Natural killer cell (primary cell): ENCODE measurements at places on chromosomes 5 and 9. TPM values are rescaled to one million over a fixed set of nuclear protein-coding genes. Genes with fewer than 3 reads are reported as not detected.

GRCh38 chr5:58750036-58750435 is 167.2 kb downstream of the RAB3C start:
- no peaks in the 10 kb centered on the region for H3K36me3 ChIP-seq
- H3K27ac ChIP-seq, result no peak overlapping the region
- H3K4me3 ChIP-seq, result no peak overlapping the region
- DNase-seq, result no peak

DNA sequence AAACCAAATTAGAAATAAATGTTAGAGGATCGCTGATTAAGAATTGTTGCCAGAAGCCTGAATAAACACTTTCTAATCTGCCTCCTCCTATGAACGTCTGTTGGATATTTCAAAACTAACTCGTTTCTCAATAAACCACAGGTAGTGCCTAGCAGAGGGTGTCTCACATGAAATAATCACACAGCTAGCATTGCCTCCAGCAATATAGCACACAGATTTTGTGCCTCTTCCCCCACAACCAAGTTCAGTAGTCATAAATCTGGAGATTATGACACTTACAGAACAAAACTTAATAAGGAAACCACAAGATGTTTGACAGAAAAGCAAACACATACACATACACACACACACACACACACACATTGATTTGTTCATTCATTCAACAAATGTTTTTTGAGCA is 173.2 kb upstream of the CDH10 start:
- H3K4me3 ChIP-seq, result no peak overlapping the region
- no peak overlapping the region for H3K27ac ChIP-seq
- no peak for DNase-seq
- H3K27me3 ChIP-seq, result no peaks in the 10 kb centered on the region
- H3K36me3 ChIP-seq, result no peaks in the 10 kb centered on the region

DNA sequence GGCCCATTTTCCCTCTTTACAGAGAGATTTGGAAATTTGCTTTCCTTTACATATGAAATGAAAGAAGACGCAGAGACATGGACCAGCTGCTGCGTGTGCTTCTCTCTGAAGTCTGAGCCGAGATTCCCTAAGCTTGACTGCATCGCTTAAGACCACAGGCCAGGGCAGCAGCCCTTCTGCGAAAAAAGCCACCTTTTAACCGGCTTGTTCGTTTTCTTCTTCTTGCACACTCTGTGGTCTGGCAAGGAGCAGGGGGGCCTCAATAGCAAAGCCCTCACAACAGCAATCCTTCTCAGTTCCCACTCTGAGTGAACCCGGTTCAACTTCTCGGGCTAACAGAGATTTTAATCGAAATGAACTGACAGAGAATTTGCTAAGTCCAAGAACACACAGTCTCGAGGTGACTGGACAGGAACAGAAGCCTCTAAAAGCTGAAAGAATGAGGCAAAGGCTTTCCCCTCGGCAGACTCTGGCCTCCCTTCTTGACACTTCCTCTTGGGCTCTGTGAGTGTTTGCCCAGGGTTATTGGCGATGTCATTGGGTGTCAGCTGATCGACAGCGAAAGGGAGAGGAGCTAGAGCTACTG is 512.9 kb upstream of the KLF4 start:
- no peaks in the 10 kb centered on the region for H3K27me3 ChIP-seq
- DNase-seq, result no peak
- no peaks in the 10 kb centered on the region for H3K36me3 ChIP-seq
- no peak overlapping the region for H3K4me3 ChIP-seq

DNA sequence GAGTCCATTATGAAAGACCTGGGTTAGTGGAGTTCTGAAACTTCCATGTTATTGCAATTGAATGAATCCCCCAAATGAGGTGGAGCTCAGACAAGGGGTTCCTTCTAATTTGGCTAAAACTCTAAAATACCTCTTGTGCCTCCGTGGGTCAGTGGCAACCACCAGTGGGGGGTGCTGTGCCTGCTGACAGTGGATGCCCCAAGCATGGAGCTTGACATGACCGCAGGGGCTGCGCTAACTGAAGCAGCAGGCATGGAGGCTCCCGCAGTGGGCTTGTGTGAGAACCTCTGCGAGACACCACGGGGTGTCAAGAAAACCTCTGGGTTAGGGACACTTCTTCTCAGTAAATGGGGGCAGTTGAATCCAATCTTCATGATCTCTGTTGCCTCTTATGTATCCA is 200.5 kb downstream of the DRD1 start:
- no peaks in the 10 kb centered on the region for H3K27me3 ChIP-seq
- H3K27ac ChIP-seq, result no peak overlapping the region
- H3K36me3 ChIP-seq, result no peaks in the 10 kb centered on the region
- DNase-seq, result no peak
- no peaks in the 10 kb centered on the region for H3K4me1 ChIP-seq

- H3K4me3 ChIP-seq, result no peak overlapping the region
- no peak for DNase-seq
- no peak overlapping the region for H3K27ac ChIP-seq
- H3K36me3 ChIP-seq, result no peaks in the 10 kb centered on the region
- no peaks in the 10 kb centered on the region for H3K27me3 ChIP-seq
Measured at GRCh38 chr5:116516021-116516420, 58.6 kb downstream of the SEMA6A start.

CCDC183 gene
- total RNA-seq, result 0.65 TPM

DNM1 gene
- total RNA-seq, result 2.6 TPM

RAD1 gene
- total RNA-seq, result 24.3 TPM

IFNA2 gene
- total RNA-seq, result not detected

DAP gene
- total RNA-seq, result 44.9 TPM

PCDHGA8 gene
- 0.07 TPM for total RNA-seq
